ENCODE measurements at places on chromosomes 4 and X.

DNA sequence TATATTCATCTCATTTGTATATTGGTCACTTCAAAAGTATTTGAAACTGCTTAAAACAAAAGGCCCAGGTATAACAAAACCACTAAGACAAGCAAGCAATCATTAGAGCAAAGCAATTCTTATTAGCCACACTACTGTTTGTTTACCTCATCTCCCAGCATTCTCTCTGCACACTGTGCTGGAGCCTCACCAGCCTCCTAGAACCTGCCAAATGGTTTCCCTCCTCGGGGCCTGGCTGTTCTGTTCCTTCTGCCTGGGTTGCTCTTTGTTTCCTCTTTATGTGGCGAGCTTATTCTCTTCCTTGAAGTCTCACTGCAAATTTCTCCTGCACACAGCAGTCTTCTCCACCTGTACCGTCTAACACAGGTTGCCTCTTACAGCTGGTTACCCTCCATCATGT, 67.5 kb upstream of the MND1 start:
- no peak for DNase-seq

DNA sequence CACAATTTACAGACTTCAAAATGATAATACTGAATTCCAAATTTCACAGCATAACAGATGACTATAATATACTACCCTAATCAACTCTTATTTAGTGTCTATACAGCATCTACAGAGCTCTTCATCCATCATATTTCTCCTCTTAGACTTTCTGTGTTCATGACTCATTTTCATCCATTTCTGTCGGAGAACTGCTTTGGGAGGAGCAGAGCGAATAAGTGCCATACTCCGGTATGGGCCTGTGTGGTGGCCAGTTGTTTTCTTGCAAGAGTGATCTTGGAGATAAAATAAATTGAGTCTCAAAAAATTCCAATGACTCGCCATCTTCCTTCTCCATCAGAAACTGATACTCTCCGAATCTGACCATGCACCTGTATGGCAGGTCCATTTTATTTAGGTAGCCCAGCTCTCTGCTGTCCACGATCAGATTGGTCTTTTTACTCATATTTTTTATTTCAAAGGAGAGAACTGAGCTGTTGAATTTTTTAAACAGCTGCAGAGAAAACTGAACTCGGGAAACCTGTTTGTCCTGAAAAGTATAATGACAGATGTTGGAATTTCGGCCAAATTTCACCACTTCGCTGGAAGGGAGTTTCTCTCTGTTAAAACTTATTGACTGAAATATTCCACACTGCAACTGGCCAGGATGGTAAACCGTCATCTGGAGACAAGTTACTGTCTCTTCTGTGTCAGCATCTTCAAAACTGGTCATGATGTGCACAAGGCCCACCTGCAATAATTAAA, 7.8 kb downstream of the TIFA start:
- DNase-seq: no peak

GRCh38 chrX:41889317-41890025, 33.9 kb downstream of the CASK start:
- DNase-seq: no peak

DNA sequence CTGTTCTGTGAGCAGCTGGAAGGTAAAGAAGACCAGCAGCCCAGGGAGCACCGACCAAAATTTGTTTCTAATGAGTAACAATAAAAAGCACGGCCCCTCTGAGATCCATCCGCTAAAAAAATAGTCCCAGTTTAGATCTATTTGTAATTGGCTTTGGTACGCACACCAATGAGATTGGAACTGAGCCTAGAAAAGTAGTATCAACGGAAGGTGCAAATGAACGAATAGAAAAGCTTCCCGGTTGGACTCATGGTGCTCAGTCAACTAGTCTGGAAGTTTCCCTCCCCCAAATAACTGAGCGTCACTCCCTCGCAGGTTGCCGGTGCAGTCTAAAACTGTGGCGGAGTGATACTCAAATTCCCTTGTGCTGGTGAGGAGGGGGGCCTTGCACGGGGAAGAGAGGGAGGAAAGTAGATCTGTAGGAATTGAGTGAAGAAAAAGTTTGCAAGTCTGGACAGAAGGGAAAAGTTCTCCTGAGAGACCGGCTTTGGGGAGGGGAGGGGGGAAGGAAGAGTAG, at the start of gene COL4A5:
Gene COL4A5, plus strand, starts transcription at position 413 of the 517 bp plus-strand sequence. CDS start 288 bp downstream, outside the sequence.
- no peak for DNase-seq

- no peak for DNase-seq
Measured at GRCh38 chr4:140344621-140345020, 28.8 kb upstream of the SCOC start.
